ENCODE measurements at places on chromosomes 13 and 19.

- no peak for DNase-seq
Observed at GRCh38 chr19:7645163-7645562, 8.3 kb downstream of the STXBP2 start.

GRCh38 chr19:41297628-41298347 is 12.2 kb upstream of the CCDC97 start:
- no peak for DNase-seq

DNA sequence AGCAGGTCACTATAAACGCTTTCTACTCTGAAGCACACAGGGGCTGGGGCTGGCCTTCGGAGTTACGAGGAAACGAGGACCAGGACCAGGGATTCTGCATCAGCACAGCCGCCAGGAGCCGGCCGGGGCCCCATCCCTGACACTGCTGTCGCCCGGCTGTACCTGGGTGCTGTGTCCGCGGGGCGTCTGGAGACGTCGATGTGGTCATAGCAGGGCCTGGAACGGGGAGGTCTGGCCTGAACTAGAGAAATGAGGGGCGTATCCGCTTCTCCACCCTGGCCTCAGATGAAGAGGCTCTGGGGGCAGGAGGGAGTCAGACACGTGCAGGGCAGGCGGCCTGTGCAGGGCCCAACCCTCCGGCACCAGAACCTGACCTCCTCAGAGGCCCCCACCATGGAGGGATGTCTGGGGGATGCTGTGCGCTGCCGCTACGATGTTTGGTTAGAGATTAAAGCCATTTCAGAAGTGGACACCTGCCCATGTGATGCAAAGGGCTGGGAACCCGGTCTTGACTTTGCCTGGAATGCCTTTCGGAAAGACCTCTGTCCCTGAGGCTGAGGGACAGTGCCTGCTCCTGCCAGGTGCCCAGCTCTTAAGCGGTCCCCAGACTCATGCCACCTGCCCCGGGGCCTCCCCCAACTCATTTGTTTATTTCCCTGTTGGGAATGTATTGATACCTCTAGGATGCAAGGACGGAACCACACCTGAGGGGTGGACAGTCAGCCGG is 21.4 kb downstream of the GAS6 start:
- DNase-seq, result no peak

DNA sequence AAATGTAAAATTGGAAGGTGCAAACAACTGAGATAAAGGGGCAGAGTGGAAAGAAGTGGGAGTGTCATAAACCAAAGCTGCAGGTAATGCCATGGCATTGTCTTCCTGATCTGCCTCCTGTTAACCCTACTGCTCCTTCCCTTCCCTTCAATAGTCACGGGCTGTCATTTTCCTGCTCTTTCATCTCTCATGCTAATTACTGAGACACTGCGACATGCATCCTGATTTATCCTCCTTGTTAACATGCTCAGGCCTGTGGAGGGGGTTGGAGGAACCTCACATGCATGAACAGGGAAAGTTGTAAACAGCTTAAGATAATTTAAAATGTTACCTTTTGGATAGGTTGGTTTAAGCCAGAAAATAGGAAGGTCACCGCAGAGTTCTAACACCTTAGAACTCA is 27.2 kb downstream of the CNMD start:
- no peak for DNase-seq

DNA sequence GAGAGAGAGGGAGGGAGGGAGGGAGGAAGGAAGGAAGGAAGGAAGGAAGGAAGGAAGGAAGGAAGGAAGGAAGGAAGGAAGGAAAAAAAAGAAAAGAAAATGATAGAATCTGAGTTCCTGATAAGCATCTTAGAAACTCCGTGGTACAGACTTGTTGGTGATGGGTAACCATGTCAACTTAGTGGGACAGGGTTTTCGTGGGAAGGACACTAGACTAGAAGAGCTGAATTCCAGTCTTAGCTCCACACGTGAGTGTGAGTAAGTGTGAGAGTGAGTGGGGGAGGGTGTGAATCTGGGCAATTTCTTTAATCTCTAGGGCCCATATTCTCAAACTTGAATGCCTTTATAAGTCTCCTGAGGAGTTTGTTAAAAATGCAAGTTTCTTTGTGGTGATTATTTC is 35.0 kb downstream of the PABPC3 start:
- no peak for DNase-seq

DNA sequence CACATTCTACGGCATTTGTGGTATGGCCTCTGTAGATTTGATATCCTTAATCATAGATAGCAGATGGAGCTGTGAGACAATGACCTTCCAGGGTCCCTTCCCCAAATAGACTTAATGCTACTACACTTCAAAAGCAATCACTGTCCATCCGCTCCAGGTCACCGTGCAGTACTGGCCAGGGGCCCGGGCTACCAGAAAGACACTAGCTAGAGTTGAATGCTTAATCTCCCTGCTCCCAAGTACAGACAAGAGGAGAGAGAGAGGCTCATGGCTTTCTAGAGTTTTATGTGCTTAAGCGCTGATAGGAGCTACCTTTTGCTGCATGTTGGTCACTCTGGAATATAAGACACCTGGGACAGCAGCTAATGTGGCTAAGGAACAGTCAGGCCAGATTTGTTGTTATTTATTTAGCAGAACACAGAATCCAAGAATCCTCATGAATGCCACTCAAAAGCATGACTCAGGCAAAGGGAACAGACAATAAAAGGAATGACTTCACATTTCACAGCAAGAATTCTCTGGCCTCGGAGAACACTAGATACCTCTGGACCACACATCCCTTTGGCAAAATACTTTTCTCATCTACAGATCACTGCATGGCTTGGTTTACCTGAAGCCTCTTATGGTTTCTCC is 165.0 kb downstream of the LACC1 start:
- no peak for DNase-seq

DNA sequence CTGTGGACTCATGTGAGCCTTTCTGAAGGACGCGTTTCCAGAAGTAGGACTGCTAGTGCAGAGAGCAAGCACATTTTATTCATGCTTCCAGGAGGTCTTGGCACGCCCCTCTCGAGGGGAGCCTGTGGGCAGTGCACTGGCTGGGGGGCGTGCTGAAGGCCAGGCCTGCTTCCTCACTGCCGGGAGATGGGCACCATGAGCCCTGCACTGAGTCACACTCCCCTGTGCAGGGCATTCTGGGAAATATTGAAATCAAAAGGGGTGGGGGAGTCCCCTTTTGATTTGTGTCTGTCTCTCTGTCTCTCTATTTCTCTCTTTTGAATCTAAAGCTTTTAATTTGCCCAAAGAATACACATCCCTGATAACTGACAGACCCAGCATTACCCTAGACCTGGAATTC is 34.0 kb downstream of the DPF1 start:
- peak; percentile 28 for DNase-seq

DNA sequence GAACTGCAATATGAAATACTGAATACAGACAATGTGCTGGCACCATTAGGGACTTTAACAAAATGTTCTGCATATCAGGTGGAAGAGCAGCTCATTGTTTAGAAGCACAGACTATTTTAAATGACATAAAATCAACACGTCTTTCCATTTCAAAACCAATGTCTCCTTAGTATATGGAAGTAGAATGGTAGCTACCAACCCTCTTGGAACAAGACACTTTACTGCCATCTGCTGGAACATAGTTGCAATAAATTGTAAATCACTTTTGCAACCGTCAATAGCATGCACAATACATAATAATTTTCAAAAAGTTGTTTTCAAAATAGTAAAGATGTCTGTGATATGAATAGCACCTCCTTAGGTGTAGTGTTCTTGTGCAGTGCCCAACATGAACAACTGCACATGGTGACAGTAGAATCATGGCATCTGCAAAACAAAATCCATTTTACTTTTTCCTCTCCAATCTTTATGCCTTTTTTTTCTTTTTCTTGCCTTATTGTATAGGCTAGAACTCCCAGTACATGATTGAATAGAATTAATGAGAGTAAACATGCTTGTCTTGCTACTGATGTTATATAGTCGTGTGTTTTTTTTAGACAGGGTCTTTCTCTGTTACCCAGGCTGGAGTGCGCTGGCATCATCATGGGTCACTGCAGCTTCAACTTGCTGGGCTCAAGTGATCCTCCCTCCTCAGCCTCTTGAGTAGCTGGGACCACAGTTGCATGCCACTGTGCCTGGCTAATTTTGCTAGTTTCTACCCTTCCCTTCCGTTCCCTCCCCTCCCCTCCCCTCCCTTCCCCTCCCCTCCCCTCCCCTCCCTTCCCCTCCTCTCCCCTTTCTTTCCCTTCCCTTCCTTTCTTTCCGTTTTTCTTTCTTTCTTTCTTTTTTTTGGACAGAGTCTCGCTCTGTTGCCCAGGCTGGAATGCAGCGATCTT is 7.8 kb upstream of the LYPD5 start:
- DNase-seq, result no peak

DNA sequence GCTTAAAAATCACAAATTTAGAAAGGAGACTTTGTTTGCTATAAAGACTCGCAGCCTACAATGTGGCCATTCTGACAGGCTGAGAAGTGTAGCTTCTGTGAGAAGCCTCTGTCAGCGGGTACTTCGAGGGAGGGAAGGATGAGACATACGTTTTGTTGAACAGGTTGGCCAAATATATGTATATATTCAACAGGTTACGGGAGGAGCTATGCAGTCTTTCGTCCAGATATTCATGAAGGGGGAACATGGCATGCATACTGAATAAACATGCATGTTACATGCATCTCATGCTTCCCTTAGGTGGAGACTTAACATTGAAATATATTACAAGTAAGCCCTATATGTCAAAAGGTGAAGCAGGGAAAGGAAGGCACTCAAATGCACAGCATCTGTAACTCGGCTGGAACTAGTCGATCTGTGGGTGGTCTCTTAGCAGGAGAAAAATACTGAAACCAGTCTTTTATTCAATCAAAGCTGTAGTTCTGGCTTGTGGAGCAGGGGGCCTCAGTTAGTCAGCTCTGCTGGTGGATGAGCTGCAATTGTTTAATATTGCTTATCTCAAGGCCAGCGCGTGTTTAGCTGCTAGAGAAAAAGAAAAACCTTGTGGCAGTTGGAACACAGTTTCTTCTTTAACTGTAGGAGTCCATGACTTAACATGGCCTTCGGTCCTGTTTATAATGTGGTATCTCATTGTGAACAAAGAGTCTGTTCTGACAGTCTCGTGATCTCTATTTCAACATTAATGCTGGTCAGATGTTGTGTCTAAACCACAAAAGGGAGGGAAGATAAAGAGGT is 94.3 kb downstream of the FAM216B start:
- DNase-seq, result no peak

DNA sequence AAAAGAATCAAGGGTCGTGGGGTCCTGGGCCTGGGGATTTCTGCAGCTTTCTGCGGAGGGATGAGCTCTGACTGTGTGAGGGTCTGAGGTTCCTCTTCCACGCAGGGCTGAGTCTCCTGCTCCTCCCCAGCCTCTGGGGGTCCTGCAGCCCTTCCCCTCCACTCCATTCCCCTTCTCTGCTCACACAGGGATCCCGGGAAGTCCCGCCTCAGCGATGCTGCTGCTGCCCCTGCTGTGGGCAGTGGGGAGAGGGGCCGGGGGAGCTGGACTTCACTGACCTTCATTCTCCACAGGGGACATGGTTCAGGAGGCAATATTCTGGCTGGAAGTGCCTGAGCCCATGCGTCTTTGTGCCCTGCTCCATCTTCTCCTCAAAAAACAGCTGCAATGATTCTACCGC is 26.2 kb upstream of the CD33 start:
- no peak for DNase-seq

GRCh38 chr19:53041366-53041765 is 3.2 kb upstream of the ERVV-2 start:
- no peak for DNase-seq

DNA sequence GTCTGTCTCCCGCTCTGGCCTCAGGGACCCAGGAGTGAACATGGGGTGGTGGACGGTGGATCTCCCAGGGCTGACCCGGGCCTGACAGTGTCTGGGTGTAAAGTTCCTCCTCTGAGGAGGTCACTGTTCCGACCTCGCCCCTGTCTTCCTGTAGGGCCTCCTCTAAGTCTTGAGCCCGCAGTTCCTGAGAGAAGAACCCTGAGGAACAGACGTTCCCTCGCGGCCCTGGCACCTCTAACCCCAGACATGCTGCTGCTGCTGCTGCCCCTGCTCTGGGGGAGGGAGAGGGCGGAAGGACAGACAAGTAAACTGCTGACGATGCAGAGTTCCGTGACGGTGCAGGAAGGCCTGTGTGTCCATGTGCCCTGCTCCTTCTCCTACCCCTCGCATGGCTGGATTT is at the start of gene SIGLEC9:
TSS of gene SIGLEC9 (plus strand) at position 178 of the 400 bp plus-strand sequence. CDS start at position 247, 69 bp downstream.
- no peak for DNase-seq

DNA sequence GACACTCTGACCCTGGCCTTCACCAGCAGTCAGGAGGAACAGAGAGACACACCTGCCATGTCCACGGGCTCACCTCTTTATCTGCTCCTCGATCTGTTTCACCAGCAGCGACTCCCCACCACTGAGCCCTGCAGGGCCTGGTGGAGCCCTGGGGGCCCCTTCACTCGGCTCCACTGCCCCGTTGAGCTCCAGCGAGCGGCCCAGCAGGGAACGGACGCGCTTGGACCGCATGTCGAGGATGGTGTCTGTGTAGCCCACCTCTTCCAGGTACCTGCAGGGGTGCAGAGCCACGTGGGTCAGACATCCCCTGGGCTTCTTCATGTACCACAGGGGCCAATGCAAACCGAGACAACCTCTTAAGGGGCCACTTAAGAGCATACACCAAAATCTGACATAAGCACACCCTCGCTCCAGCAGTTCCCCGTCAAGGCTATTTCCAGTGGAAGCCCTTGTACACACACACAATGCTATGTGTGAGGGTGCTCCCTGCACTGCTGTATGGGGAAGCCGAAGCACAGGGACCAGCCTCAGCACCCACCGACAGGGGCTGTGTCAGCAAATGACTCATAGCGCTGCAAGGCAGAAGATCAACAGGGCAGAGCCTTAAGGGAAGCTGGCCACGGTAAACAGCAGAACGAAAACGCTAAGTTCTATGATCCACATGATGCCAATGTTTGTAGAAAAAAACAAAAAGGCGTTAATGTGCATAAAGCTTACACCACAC is 12.7 kb upstream of the FKRP start:
- no peak for DNase-seq

DNA sequence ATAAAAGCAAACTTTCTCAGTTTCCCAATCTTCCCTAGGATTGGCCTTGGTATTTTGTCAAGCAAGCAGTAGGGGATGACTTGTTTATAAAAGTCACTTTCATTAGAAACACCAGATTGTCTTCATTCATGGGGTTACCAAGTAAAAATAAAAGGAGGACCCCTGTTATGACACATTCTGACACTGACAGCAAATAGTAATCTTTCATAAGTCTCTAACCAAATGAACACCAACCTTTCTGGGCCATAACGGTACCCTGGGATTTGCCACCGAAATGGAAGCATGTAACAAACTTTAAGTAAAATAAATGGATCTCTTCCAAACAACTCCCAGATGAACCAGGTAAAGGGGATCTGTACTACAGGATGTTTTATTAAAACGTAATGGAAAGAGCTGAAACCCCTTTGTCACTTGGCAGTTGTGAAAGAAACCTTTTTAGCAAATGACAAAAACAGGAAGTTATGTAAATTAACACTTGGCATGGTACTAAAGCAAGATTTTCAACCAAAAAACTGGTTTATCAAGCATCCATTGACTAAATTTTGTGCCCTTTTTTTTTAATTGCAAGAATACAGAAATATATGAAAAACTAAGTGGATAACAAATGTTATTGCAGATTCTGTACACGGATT is 335.6 kb downstream of the RBM26 start:
- DNase-seq, result no peak

GRCh38 chr13:76425935-76426334 is 460.3 kb downstream of the KCTD12 start:
- no peak for DNase-seq

All from activated CD4-positive, alpha-beta T cell treated with anti-CD3 and anti-CD28 coated beads for 48 hours (primary cell).